ENCODE measurements at places on chromosomes 13 and 19.

DNA sequence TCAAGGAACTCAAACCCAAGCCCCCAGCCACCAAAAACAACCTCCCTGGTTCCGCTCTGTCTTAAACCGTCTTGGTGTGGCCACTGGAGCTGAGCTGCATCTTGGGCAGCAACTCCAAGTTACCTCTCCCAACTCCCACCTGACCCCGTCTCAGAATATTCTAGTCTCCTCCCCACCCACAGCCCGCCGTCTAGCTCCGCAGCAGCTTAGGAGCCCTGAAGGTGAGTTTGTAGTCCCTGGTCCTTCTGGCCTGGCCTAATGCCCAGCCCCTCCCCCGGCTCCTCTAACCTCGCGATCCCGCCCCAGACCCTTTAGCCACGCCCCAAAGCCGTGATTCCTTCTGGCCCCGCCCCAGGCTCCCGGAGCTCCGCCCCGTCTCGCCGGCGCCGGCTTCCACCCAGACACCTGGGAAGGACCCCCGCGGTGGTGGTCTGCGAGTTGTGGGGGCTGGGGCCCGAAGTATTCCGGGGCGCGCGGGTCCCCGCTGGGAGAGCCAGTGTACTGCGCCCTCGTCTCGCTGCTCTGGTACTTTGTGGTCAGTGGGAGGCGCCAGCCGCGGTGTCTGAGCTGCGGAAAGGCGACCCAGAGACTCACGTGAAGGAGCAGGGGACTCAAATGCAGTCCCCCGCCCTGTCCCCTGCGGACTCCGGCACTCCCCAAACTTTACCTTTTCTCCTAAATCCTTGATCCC lies 2.5 kb upstream of the LHB start:
- peak; percentile 31 for DNase-seq

GRCh38 chr13:45047394-45048310 lies 58.3 kb downstream of the GPALPP1 start:
- peak; percentile 39 for DNase-seq

DNA sequence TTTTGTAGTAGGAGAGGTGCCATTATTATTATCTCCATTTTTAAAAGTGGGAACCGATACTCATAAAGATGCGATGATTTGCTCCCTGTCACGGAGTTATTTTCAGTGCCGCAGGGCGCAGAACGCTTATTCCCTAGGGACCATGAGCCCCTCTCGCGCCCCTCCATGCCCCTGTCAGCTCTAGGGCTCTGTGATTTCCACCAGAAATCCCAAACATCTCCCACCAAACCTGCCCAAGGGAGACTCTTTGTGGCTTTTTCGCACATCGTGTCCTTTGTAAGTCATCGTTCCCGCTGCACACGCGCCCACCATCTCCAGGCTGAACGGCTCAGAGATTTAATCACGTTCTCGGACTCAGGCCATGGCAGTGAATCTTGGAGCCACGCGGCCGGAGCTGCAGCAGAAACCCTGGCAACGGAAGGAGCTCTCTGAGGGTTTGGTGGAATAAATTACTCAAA lies 105.1 kb downstream of the DNAJC15 start:
- DNase-seq, result no peak

GRCh38 chr13:79631051-79631659 lies 150.2 kb downstream of the NDFIP2 start:
- no peak for DNase-seq

DNA sequence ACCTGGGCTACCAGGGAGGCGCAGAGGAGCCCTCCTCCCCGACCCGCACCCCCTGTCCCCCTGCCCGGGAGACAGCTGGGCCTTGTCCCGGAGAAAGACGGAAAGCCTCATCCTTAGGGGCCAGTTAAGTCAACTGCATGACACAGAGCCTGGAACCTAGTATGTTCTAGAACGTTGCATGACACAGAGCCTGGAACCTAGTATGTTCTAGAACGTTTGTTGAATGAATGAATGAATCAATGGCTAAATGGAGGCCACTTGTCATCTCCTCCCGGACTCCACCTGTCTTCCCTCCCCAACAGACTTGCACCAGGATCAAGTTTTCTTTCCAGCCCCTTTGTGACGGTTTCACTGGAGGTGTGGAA lies 706 bp downstream of the SERP2 start:
- no peak for DNase-seq
